ENCODE measurements at places on chromosomes 1 and 21.

GRCh38 chr1:208027861-208028260 lies 116.9 kb upstream of the CD34 start:
- no peak for DNase-seq

GRCh38 chr1:38727684-38728584 lies 131.6 kb downstream of the RRAGC start:
- peak; percentile 8 for DNase-seq

DNA sequence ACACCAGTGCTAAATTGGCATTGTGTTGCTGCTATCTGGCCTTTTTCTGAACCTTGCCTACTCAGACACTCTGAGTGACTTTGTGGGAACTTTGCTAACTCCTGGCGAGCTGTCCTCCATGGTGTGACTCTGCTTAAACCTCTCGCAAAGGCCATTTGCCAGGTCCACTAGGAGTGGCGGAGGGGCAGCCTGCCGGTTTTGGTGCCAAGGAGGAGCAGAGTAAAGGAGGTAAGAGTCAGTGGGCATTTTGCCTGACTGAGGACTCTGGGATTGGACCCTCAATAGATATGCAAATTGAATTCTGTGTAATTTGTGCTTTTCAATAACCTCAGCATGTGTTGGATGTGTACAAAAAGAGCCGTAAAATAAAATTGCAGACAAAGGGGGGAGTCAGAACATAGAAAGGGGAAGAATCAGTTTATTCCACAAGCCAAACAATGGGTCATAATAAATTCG lies 386.6 kb upstream of the NFIA start:
- no peak for DNase-seq

GRCh38 chr1:67214420-67215174 lies 48.3 kb downstream of the IL23R start:
- DNase-seq, result peak; percentile 66

GRCh38 chr21:37636152-37636860 lies 269.7 kb downstream of the DYRK1A start:
- DNase-seq, result no peak

DNA sequence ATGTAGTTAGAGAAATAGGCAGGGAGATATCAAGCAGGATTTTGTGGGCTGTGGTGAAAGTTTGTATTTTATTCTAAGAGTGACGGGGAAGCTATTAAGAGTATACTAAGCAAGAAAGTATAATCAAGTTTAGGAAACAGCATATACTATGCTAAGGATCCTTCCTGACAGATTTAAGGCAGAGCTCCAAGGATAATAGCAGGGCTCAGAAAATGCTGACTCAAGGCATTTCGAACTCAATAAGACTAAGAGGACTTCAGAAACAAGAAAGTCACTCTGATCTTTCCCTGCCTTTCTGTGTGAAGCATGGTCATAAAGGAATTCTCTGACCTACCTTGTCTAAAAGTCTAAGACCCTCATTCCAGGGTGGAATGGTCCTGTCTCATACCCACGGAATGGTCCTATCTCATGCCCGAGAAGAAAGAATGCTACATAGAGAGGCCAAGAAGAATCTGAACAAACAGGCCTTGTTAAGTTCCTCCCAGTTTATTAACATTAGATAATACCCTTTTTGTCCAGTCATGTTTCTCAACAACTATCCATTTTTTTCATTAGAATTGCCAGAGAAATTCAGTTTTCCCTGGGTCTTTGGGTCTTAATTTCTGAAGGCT lies 59.1 kb downstream of the HFM1 start:
- no peak for DNase-seq

DNA sequence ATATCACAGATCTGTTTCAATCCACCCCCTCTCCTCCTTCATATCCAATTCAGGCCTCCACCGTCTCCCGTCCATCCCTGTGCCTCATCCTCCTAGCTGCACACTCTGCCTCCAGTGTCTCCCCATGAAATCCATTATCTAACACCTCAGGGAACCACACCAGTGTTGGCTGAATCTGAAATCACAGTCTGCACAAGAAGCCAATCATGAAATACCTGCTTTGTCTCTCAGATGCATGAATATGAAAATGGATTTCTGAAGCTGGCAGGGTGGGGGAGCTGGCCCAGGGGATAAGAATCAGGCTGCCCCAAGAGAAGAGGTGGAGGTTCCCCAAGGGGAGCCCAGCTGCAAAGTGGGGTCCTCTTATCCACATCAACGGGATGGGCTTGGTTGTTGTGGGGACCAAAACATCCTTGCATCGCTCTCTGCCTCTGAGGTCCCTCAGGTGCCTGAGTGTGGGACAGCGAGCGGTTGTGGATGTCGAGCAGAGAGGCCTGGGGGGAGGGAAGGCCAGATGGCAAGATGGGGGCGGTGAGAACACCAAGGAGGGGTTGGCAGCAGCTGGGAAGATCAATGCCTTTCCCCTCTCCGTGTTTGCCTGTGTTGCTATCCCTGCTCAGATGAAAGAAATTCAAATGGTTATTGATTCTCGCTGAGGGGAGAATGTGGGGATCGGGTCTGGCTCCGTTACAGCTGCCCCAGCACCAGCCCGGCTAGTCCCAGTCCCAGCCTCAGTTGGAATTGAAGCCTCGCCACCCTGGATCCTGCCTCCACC lies 237.3 kb upstream of the POU3F1 start:
- DNase-seq, result no peak

- DNase-seq, result no peak
Measured at GRCh38 chr1:226732856-226733291, 6.2 kb downstream of the ITPKB start.

GRCh38 chr1:116921301-116921885 lies 11.7 kb downstream of the PTGFRN start:
- no peak for DNase-seq

Measured in activated T-cell treated with anti-CD3 and anti-CD28 coated beads, Interleukin-2, amount 50 U/mL, for 72 hours (primary cell).